ENCODE measurements at places on chromosomes 11 and 22.

DNA sequence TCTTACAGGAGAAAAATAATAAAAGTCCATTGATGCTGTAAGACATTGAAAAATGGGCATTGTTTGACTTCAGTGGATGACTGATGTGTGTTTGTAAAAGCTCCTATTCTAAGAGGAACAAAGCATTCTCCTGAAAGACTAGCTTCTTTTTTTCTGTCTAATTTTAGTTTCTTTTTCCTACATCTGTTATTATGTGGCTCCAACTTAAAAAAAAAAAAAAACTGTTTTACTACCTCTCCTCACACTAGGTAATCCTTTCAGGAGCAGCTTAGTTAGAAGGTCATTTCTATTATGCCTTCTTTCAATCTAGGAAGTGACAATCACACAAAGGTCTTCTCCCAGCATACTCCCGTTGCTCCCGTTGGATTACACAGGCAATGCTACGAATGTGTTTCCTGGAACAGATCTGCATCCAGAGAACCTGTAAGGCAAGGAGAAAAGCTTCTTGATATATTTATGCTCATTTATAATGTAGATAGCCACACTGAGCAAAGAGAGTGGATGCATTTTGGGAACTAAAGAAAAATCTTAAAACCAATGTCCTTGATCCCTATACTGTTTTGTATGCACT is 595.1 kb upstream of the CCDC179 start:
- no peak for DNase-seq

- DNase-seq = no peak
These were observed 987 bp upstream of the NCR3LG1 start for GRCh38 chr11:17350455-17351171.

GRCh38 chr11:120385110-120385509 is 48.9 kb downstream of the ARHGEF12 start:
- no peak for DNase-seq

GRCh38 chr22:36384766-36385481 is 2.8 kb downstream of the MYH9 start:
- no peak for DNase-seq

GRCh38 chr11:66523611-66524010 is 13.2 kb downstream of the BBS1 start:
- no peak for DNase-seq

DNA sequence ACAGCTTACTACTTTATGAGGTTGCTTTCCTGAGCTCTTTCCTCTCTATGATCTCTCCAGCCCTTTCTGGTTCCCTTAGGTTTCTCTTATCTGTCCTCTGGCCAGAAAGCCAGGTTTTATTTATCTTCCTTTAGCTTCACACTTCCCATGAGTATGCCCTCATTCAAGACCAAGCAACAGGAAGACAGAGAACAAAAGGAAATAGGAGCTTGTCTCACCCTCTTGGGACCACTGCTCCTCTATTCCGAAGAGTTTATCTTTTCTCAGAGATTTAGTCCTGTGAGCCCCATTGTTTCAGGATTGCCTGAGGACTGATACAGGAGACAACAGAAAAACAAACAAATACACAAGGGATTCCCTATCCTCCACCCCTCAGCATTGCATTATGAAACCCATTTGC is 62.4 kb upstream of the CCDC179 start:
- no peak for DNase-seq

DNA sequence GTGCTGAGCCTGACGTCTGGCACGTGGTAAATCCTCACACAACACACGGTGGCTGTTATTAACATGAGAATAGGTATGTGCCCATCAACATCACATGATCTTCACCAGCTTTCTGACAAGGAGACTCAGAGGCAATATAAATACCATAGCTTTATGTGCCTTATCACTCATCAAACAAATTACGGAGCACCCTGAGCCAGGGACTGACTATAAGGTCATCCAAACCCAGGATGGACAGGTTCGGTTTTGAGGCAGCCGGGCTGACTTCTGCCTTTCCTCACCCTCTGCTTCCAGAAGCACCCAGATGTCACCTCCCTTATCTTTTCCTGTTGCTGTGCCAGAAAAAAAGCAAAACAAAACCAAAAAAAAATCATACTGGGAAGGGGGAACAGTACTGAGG is 5.7 kb upstream of the PLAAT3 start:
- no peak for DNase-seq

GRCh38 chr11:66035653-66036333 is 9.5 kb upstream of the CATSPER1 start:
- no peak for DNase-seq

DNA sequence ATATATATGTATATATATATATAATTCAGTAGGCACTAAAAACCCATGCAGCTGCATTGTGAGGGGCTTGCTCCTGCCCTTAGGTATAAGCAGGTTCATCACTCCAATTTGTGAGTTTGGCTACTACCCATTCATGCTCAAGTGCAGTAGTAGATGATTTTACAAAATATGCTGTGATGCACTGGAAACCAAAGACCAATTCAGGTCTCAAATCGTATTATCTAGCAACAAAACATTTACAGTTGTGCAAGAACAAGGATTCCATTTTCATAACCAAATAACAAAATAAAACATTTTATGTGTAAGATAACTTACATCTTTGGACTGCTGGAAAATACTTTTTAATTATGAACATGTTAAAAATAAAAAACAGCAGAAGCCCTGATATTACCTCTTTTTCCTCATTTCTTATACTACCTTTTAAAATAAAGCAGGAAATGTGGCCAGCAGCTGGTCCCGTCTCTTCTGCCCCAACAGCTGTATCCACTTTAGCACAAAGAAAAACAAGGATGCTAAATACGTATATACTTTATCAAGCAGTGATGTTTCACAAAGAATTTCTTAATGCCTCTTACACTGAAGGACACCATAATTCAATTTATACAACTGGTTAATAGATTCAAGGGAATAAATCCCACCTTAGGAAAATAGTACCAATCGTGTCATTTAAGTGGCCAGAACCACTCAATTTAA is 2.8 kb downstream of the CREBZF start:
- no peak for DNase-seq

- DNase-seq = no peak
These were observed 13.6 kb upstream of the NUP160 start for GRCh38 chr11:47861728-47862127.

- no peak for DNase-seq
These were observed 73.2 kb downstream of the KIAA1671 start for GRCh38 chr22:25025491-25026400.

DNA sequence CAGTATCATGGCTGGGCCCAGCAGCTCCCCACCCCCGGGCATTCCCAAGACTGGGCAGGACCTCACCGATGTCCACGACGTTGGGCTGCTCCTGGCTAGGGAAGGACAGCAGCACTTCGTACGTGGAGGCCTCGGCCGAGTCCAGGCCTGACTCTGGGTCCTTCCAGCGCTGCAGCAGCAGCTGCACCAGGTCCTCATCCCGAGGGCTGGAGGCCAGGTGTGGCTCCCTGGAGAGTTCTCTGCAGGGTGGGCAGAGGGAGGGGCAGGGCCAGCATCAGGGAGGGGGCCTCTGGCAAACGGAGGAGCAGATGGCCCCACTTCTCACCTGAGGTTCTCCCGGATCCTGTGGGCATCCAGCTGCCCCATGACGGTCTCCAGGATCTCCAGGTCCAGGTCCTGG is 341 bp downstream of the NAALADL1 start:
- DNase-seq = no peak

GRCh38 chr22:46105494-46106278 is 44.6 kb upstream of the PPARA start:
- no peak for DNase-seq

DNA sequence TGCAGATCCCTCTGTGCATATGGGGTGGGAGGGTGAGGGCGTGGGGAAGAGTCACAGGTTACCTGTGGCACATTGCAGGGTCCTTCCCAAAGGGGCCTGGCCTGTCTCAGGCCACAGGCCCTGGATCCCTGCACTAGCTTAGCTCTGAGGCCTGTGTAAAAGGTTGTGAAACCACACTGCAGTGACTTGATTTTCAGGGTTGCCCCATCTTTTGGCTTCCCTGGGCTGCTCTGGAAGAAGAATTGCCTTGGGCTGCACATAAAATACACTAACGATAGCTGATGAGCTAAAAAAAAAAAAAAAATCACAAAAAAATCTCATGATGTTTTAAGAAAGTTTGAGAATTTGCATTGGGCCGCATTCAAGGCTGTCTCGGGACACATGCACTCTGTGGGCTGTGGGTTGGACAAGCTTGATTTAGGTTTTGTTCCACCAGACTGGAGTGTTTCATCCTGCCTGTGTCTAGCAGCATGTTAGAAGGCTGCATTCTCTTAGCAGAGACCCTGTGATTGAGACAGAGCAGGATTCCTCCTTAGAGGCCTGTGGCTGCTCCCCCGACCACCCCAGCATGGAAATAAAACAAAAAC is 35.9 kb upstream of the TREH start:
- no peak for DNase-seq

DNA sequence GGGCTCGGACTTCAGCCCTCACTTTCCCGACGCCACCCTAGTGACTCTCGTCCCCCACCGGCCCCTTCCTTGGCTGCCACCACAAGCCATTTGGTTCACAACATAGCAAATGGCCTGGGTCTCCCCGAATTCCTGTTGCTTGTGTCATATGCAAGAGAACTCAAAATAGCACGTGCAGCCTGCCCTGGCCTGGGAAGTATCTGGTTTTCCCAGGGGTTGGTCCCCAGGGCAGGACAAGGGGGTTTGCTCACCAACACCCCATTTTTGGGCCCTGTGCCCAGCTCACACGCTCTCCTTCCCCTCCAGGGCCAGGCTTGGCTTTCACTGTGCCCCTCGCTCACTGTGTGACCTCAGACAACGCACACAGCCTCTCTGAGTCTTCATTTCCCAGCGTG is 12.8 kb upstream of the TPCN2 start:
- no peak for DNase-seq

DNA sequence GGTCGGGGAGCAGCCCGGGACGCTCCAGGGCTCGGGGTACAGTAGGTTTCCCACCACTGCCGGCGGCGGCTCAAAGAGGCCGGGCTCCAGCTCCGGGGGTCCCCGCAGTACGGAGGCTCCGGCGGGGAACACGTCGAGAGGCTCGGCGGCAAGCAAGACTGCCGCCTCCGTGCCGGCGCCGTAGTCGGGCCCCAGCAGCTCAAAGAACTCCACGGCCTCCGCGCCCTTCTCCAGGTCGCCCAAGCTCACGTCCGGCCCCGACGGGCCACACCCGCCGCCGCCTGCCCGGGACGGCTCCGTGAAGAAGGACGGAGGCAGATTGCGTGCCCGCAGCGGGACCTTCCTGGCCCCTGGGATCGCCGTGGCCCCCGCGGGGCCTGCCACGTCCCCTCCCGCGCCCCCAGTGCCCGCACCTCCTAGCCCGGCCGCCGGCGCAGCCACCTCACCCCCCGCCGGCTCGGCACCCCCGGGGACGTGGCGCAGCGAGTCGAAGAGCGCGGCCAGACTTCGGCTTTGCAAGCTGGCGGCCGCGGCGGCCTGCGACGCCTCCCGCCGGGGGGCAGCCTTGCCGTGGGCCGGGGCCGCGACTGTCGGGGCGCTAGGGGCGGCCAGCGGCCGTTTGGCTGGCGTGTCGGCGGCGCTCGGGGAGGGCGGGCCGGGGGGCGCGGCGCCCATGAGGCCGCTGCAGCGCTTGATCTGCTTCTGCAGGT is 775 bp downstream of the FAM181B start:
- peak; percentile 10 for DNase-seq

GRCh38 chr11:119901657-119902577 is 172.9 kb upstream of the NECTIN1 start:
- DNase-seq = no peak

GRCh38 chr11:33608386-33608785 is 92.2 kb downstream of the C11orf91 start:
- no peak for DNase-seq

DNA sequence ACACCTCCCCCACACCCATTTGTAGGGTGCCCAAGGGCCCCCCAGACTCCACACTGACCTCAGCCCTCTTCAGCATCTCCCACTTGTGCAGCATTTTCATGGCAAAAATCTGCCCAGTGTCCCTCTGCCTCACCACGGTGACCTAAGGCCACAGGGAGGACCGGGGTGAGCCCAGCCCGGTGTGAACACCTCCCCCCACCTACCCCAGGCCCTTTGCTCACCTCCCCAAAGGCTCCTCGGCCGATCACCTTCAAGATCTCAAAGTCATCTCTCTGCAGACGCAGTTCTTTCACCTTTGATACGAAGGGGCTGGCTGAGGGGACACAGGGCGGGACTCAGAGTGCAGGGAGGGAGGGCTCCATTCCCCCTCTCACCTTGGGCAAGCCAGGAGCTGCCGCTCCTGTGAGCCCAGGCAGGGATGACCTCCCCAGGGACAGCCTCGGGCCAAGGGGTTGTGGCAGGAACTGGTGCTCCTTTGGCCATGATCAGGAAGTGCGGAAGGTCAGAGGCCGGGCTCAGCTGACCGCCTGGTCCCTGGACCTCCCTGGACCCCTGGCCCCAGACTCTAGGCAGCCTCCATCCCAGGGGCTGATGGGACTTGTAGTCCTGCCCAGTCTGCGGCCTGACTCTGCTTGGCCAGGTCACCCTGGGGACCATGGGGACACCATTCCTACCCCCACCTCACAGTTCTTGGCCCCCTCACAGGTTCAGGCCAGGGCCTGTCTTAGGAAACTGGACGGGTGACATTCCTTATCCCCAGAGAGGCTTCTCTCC is 2.7 kb downstream of the CDC42BPG start:
- DNase-seq = no peak

DNA sequence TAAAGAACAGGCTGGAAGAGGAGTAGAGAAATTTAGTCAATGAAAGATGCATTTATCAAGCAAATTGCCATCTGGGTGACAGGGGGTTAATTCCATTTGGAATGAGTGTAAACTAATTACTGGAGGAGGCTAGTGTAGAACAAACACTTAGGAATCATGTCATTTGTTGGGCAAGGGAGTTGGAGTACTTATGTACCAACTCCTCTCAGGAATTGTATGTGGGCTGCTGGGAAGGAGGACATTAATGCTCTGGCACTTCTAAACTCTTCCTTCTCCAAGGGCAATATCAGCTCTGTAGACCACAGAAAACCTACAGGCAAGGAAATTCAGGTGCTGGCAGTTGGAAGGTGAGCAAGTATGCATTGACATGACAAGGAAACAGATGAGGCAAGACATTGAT is 141.0 kb downstream of the MSANTD4 start:
- DNase-seq = no peak

DNA sequence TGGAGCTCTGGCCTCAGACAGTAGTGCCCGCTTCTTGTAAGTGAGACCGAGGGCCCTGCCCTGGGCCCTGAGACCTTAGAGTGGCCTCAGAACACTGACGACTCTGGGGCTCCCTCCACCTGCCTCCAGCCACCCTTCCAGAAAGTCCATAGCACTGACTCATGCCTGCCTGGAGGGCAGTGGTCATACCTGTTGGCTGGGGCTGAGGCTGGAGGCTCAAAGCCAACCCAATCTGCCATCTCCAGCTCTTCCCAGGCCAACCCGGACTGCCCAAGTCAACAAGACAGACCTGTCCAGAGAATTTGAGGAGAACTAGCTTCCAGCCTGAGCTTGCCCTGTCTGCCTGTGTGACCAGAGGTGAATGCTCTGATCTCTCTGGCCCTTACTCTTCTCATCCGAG is 66.9 kb upstream of the TTLL12 start:
- DNase-seq = no peak

DNA sequence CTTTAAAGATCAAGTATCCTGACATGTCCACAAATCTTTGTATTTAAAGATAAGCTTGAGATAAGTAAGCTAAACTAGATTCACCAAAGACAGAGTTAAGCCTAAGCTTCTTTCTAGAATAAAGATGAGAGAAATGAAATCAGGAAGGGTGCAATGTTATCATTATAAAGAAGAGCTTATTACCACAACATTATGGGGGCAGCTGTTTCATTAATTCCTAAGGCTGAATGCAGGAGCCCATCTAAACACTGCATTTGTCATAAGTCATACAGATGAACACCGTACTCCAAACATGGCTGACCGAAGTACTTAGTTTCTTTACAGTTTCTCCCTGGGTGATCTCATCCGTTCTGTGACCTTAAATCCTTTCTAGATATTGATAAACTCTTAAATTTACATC is 16.3 kb downstream of the FDX1 start:
- no peak for DNase-seq
